ENCODE measurements at places on chromosomes 6 and 20.

GRCh38 chr6:134303891-134304290 is 14.0 kb downstream of the SGK1 start:
- DNase-seq, result no peak

- DNase-seq, result no peak
Measured at GRCh38 chr6:98932381-98932780, 15.4 kb downstream of the FBXL4 start.

GRCh38 chr6:11447265-11447664 is 90.3 kb upstream of the TMEM170B start:
- no peak for DNase-seq

DNA sequence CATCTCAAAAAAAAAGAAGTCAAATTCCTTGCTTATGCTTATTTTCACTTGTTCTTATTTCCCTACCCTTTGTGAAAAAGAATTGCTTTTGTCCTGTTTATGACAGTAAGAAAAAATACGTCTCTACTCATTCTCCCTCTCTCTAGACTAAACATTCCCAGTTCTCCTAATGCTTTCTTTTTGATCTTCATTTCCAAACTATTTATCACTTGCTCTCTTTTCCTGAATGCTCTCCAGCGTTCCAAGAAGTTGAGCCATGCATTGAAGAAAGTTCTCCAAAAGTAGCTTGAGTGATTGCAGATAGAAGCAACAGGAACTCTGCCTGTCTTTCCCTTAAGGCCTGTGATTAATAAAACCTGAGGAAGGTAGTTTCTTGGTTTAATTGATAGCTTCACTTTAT is 53.1 kb upstream of the TMEM170B start:
- no peak for DNase-seq

GRCh38 chr20:51547951-51548350 is 5.4 kb upstream of the NFATC2 start:
- DNase-seq, result no peak

DNA sequence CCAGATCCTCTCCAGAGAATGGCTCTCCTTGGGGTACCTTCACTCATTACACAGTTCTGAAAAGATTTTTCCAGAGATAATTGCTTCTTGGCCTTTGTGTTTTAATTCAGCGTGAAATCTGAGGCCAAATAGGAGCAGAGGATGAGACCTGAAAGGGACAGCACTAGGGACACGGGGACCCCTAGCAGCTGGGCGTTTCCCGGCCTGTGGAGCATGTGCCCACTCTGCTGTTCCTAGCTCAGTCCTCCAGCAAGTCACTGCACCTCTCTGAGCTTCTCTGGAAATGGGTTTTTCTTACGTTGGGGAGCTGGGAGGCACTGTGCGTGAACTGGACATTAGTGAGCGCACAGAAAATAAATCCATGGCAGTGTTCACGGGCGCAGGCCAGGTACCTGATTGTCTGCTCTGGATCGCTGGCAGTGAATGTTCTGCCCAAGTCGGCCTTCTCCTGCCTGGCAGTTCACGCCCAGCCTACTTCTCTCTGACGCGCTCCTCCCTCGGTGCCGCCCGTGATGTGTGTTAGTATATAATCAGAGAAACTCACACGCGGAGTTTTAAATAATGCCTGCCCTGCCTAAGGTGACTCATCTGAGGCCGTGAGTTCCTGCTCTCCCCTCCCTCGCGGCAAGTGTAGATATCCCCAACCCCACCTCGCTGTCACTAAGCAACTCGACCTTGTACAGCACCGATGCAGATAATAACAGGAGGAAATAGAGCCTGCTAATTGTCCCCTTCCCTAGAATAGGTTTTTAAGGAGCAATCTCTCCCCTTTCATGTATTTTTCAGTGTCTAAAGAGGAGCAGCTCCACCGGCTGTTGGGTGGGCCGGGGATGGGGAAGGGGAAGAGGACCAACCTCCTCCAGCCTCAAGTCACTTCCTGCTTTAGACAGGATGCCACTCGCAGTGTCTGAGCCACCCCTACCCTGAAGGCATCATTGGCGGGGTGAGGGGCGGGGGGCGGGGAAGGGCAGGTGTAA is 2.7 kb upstream of the TUBB2A start:
- DNase-seq, result peak; percentile 17

GRCh38 chr20:33667245-33667675 is 517 bp downstream of the ACTL10 start:
- DNase-seq, result no peak

GRCh38 chr6:22062807-22063408 is 233.9 kb downstream of the PRL start:
- DNase-seq, result peak; percentile 36

GRCh38 chr6:45462190-45463134 is 84.7 kb upstream of the SUPT3H start:
- no peak for DNase-seq

DNA sequence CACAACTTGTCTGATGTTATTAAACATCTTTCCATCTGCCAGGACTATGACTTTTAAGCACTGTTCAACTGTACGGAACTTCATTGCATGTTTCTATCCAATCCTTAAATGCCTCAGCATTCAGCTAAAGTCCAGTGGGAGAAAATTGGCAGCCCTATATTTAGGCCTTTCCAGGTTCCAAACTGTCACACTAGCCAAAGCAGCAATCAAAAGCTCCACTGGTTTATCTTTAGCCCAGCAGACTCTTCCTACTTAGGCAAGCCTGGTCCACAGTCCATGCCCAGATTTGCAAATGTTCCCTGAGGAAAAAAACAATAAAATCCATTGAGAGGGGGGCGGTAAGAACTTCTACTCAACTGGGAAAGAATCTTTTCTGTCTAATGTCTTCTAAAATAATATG is 349.1 kb upstream of the GJE1 start:
- no peak for DNase-seq

GRCh38 chr20:31723069-31723318 is 326 bp upstream of the BCL2L1 start:
- no peak for DNase-seq

DNA sequence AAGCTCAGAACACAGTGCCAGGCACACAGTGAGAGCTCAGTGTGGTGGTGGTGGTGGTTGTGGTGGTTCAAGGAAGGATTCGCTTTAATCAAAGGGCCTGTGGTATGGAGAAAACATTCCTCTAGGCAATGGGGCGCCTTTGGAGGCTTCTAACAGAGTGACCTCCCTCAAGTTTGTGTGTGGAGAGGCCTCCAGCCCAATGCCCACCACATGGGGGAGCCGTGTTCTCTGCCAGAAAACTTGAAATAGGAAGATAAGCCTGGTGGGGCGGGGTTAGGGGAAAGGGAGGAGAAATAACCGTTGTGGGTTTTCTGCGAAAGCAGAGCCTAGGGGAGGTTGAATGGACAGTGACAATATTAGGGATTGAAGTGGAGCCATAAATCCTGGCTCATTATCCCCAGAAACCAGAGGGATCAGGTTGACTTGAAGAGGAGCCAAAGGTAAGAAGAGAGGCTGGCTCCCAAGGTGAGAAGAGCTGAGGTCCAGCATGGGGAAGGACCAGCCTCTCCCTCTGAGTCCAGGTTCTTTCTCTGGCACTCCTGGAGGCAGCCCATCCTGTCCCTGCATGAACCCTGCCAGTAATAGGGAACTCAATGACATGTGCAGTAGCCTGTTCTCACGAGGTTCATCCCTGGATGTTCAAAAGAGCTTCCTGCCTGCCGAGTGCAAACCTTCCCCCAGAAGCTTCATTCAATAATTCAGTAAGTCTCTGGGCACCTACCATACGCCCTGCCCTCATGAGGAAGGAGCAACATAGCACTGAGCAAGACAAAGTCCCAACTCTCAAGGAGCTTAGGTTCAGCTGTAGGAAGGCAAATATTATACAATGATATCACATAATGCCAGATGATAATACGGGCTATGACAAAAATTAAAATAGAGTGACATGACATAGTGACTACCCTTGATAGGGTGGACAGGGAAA is 51.4 kb downstream of the TGM2 start:
- no peak for DNase-seq

GRCh38 chr6:124254941-124255685 is 451.4 kb downstream of the NKAIN2 start:
- DNase-seq, result no peak

DNA sequence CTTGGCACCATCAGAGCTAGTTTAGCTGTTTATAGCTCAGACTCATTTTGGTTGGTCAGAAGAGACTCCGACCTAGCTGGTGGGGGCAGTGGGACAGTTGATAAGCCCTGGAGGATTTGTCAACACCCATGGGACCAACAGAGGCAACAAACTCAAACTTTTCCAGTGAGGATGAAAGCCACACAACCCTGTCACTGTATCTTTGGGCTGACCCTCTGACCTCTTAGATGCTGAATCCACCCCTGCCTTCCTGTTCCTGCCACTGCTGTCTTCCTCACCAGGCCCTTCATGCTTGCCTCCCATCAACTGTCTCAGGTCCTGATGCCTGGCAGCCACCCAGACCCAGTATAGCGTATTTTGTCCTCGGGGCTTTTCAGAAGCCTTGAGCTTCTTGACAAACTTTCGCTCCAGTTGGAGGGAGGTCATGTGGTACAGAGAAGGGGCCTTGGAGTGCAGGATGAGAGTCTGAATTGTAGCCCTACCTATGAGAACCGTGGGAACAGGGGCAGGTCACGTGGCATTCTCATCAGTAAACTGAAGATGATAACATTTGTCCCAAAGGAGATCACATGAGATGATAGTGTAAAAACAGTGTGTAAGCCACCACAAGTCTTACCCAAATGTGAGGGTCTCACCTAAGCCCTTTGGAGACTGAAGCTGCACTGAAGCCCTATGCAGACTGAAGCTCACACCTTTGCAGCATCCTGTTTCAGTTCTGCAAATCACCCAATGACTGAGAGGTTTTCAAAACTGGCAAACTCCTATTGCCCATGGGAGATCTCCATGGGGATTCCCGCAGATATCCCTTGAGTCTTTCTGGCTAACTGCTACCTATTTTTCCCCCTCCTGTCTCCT is 72.0 kb upstream of the F13A1 start:
- no peak for DNase-seq

DNA sequence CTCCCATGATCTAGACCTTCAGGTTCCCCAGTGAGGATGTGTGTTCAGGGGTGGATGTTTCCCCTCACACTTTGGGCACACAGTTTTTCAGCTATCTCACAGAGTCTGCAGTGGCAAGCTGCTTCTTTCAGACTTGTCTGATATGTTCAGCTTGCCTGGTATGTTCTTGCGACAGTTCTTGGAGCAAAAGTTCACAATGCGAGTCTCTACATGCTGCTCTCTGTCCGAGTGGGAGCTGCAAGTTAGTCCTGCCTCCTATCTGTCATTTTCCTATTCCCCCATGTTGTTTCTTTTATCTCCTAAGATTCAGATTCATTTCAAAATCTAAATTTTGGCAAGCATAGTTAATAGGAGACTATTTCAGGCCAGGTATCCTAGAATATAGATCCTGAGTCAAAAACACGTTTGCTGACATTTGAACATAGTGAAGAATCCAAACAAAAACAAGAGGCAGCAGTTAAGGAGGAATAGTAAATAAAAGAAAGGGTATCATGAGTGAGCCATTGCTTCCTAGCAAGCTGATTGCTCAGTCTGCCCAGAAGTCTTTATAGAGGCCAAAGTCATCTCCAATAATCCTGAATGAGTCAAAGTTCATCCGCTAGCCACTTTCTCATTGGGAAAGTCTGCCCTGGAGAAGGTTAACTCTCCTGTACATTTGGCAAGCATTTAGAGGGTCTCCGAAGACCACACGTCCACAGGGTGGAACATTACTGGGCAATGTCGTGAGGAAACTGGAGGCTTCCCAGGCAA is 140.2 kb upstream of the MOCS1 start:
- no peak for DNase-seq

DNA sequence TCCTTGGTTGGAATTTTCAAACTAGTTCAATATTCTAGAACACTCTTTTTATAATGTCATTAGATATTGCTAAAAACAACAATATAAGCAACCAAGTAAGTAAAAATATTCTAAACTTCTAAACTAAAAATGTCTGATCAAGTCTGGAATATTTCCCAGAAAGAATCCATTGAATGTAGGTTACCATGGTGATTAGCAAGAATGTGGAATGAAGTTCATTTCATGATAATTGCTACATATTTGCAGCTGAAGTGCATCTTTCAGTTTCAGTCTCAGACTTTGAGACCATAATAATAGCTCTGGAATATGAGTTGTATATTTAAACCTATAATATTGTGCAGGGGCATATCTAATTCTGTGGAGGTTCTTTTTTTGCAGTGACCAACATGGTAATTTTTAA is 61.0 kb upstream of the NKAIN2 start:
- DNase-seq, result no peak

- DNase-seq, result no peak
Measured at GRCh38 chr6:41497994-41498393, 48.2 kb upstream of the FOXP4 start.

GRCh38 chr6:67897998-67898607 is 737.0 kb upstream of the ADGRB3 start:
- no peak for DNase-seq

- no peak for DNase-seq
Measured at GRCh38 chr6:39049575-39050283, 1.1 kb downstream of the GLP1R start.

- DNase-seq, result no peak
Measured at GRCh38 chr20:19275630-19276071, 63.2 kb downstream of the SLC24A3 start.

- no peak for DNase-seq
Measured at GRCh38 chr20:48731536-48731935, 96.3 kb downstream of the PREX1 start.
